ENCODE measurements at places on chromosomes 16 and 17.

DNA sequence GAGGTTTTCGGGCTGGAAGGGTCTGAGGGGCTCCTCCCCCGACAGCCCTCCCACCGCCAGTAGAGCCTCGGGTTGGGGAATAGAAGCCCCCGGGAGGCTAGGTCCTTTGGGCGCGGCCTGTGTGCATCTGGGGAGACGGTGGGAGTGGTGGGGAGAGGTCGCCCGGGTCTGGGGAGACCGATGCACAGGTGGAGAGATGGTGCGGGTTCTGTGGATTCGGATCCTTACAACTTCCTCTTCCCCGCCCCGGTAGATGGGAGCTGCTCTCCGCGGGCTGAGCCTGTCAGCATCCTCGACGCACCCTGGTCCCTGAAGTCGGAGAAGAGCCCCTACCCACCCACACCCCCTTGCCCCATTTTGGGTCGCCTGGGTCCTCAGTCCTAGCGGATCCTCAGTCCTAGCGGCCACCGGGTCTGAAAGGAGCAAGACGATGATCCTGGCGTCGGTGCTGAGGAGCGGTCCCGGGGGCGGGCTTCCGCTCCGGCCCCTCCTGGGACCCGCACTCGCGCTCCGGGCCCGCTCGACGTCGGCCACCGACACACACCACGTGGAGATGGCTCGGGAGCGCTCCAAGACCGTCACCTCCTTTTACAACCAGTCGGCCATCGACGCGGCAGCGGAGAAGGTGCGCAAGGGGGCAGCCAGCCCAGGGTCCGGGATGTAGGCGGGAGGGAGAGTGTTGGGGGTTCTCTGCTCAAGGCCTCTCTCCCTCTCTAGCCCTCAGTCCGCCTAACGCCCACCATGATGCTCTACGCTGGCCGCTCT, 790 bp downstream of the BCKDK start:
- no peak for DNase-seq

- DNase-seq = no peak
Observed at GRCh38 chr16:80009971-80010659, 409.6 kb upstream of the MAF start.

GRCh38 chr17:78637643-78638420, 60.6 kb upstream of the DNAH17 start:
- no peak for DNase-seq

DNA sequence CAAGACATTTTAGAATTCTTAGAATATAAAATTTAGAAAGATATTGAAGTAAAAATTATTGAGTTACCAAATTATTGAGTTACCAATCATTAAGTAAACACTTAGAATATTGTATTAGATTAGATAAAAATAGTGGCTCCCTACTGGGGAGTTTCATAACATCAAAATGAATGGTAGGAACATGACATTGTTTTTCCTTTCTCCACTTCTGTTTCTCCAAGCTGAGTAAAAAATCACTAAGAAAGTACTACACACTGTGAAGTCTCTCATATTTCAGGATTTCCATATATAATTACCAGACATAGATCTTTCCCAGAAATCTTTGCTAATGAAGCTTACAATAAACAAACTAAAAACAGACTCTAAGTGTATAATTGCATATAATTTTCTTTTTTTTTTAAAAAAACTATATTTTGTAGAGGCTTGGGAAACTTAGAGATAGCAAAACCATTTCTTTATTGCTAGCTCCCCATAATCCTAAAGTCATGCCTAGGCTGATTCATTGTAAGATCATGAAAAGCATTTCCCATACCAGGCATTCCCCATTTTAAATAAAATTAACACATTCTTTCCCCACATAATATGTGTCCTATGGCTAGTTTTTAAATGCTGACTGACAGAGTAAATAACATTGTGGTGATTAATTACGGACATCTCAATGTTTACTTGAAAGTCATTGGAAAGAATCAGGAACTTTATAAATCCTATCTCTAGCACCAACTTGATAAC, 1408.7 kb upstream of the GOT2 start:
- DNase-seq = peak; percentile 56

DNA sequence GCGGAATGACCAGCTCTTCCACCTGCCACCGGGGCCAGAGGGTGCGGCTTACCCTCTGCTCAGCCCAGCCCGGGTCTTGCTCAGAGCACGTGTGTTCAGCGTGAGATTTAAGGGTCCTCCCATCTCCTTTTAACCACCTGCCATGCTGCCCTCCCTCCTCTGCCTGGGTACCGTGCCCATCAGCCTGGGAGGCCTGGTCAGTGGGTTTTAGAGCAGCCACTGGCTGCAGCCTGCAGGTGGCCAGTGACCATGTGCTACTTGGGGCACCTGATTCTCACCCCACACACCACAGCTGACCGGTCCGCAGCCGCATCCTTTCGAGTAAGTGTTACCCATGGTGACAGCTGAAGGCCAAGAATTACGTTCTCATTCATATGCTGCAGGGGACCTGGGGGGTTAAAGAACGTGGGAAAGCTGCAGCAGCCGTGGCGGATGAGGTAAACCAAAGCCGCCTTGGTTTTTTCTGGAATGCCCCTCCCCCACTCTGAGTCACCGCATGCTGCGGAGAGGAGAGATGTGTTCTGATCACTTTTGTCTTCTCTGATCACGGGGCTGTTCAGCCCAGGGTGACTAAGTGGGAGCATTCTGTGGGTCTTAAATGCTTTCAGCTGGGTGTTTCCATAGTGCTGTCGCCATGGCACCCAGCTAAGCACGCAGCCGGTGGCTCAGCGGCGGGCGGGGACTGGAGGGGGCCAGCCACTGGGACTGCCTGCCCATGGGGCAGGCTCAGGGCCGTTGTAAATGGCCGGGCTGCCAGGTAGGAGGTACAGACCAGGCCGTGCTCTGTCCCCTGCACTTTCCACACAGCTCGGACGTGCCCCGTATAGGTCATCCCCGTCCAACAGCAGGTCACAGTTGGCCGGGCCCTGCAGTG, 59.8 kb downstream of the BAIAP2 start:
- DNase-seq = peak; percentile 100

DNA sequence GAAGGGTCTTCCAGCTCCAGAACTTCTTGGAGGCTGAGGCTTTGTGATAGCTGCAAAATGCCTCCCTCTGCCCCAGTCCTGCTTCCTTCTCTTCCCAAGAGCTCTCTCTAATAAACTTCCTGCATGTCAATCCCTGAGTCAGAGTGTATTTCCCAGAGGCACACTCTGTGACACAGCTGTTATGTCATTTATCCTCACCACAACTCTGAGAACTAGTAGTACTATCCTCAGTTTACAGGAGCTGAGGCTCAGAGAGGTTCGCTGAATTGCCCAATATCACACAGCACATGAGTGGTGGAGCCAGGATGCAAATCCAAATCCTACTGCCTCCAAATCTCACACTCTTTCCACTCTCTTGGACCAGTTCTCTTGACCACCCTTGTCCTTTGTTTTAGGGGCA, 20.0 kb downstream of the UNC45B start:
- no peak for DNase-seq

GRCh38 chr17:35082073-35082657, 18.7 kb upstream of the RFFL start:
- peak; percentile 87 for DNase-seq

- DNase-seq = peak; percentile 20
Observed at GRCh38 chr17:63652106-63652505, 29.9 kb downstream of the MAP3K3 start.

DNA sequence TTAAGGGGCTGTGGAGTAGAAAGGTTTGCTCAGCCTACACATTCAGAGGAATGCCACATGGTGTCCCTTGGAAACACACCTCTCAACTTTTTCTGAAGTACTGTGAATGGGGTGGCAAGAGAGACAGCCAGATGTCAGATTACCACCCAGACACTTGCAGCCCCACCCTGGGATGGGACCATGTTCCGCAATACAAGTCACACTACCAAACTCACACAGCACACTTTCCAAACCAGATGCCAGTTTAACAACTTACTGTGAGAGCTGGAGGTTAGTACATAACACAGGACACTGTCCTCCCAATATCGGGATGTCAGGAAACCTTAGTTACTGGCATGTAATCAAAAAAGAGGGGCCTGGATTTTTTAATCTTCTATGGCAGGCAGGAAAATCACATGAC, 7.9 kb downstream of the USP7 start:
- no peak for DNase-seq

DNA sequence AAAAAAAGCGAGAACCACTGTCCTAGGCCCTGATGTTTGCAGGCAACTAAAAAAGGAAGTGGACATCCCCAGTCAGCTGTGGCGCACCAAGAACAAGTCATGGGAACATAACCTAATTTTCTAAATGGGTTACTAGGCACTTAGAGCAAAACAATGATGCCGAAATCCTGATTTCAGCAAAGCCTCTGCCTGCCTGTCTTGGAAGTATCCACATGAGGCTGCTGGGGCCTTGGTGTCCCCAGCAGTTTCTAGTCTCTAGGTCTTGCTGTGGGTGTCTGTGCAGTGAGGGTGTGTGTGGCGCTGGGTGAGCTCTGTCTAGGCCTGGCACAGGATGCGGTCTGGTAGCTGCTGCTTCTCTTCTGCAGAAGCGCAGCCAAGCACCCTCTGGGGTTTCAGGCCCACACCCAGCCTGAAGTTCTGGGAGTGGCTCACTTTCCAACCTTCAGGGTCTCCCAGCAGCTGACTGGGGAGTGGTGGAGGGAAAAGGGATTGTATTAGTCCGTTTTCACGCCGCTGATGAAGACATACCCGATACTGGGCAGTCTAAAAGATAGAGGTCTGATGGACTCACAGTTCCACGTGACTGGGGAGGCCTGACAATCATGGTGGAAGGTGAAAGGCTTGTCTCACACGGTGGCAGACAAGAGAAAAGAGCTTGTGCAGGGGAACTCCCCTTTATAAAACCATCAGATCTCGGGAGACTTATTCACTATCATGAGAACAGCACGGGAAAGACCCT, 21.1 kb downstream of the STH start:
- no peak for DNase-seq

GRCh38 chr17:49224198-49224996, 6.2 kb downstream of the PHOSPHO1 start:
- no peak for DNase-seq

- peak; percentile 62 for DNase-seq
Observed at GRCh38 chr17:81923302-81924260, 4.0 kb downstream of the MAFG start.

GRCh38 chr17:81440051-81440471, 44.8 kb downstream of the BAHCC1 start:
- no peak for DNase-seq

GRCh38 chr16:89363621-89364393, 126.6 kb downstream of the ANKRD11 start:
- peak; percentile 79 for DNase-seq

Measured in astrocyte (in vitro differentiated cells and primary cell).